Chondrocyte (in vitro differentiated cells): ENCODE measurements at places on chromosomes 4 and X.

DNA sequence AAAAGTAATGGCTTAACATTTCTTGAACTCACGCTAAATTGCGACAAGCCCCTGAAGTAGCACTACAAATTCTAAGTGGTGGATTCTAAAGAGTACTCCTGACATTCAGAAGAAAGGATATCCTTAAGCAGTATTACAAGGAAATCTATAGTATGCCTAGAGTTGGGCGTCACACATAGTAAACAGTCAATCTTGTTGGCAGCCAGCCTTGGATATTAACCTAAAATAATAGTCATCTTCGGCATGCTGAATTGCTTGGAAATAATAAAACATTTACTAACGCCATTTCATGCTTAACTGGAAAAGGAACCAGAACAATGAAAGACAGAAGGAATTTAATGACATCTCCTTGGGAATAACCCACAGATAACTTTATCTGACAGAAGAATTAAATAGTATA lies 18.6 kb downstream of the ATP8A1 start:
- no peak for DNase-seq

GRCh38 chrX:107556967-107557366 lies 71.3 kb upstream of the PRPS1 start:
- DNase-seq, result no peak

- no peak for DNase-seq
These were observed 7.4 kb upstream of the SMS start for GRCh38 chrX:21933077-21933476.

- DNase-seq, result no peak
These were observed 75.9 kb upstream of the AFAP1 start for GRCh38 chr4:8015512-8015911.

GRCh38 chr4:53121264-53121865 lies 244.5 kb downstream of the SCFD2 start:
- DNase-seq, result no peak

- no peak for DNase-seq
These were observed 234.7 kb upstream of the DIAPH2 start for GRCh38 chrX:96449896-96450295.

GRCh38 chr4:82747686-82748575 lies 50.7 kb downstream of the SCD5 start:
- no peak for DNase-seq

DNA sequence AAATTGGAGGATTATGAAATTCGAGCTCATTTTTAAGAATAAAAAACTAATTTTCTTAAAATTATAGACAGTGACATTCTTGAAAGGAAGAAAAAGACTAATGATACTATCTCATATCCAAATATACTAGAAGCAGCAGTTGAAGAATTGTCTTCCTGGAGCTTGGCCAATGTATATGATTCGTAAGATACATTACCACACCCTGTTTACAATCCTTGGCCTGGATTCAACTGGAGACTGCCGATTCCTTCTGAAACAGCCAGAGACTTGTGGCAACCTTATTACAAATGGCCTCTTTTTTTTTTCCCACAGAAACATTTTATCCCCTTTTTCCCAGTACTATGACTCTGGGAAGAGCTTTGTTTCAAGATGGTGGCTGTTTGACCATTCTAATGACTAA lies 571.2 kb upstream of the FAT1 start:
- no peak for DNase-seq

DNA sequence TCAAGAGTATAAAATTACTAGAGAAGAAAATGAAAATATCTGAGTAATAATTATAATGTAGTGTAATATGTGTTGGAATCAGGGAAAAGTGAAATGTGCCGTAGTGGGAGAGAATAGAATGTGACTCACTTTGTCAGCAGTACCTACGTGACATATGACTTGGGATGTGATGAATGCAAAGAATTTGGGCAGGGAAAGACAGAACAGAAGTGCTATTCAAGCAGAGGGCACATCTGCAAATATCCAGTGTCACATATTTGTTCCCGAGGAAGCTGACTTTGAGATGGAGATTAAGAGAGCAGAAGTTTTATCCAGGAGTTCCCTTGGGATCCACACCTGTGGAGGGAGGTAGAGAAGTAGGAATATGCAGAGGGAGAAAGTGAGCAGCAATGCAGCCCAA lies 69.3 kb upstream of the HS3ST1 start:
- no peak for DNase-seq

DNA sequence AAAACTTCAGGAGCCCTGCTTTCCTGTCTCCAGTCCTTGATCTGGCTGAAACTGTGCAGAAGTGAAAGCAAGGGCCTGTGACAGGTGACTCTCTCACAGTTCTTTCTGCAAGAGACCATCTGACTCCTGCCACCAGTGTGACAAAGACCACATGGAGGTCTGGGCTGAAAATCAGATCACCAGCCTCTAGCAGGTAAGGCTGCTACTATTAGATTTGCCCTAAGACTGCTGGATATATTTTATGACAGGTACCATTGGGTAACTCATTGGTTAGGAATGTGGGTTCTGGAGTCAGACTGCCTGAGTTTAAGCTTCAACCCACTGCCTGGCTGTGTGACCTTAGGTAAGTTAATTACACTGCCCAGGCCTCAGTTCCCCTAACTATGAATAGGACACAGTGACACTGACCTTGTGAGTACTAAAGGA lies 163.3 kb upstream of the SLC7A11 start:
- DNase-seq, result no peak

DNA sequence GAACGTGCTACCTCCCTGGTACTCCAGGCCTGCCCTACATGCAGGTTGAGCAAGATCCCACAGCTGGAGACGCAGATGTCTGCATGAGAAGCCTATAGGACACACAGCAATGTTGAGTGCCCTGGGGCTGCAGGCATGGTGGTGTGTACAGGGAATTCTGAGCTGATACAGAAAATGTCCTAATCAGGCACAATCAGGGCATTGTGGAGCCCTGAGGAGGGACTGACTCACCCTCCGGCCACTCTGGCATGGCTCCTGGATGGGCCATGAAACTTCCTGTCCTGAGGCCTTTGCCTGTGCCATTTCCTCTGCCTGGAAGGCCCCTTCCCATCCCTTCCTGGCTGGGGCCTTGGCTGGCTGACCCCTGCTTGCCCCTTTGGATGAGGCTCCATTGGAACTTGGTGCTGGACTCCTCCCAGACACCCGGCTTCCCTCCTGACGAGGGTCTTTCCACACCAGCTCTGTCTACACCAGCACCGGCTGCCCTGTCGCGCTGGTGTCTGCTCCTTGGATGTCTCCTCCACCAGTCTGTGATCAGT lies 16.7 kb upstream of the AFAP1 start:
- no peak for DNase-seq

- DNase-seq, result no peak
These were observed 978.3 kb upstream of the TENM3 start for GRCh38 chr4:181264893-181265292.
